ENCODE measurements at places on chromosomes 2 and 18.

GRCh38 chr2:96656540-96656939 is 14.0 kb downstream of the FER1L5 start:
- DNase-seq = no peak

DNA sequence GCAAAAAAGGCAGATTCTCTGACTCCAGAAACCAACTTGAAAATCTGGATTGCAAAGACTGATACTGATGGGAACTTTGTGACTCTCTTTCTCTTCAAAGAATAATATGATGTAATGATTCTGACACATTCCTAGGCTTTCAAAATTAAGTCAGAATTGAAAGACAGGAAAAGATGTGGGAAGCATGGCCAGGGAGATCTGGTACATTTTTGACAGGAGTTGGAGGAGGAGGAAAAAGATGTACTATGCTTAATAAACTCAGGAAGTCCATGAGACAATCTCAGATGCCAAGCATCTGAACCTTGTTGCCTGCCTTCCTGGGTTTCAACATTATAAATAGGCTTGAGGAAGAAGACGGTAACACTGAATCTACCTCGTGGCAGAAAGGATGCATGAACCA is 34.2 kb downstream of the KLF7 start:
- no peak for DNase-seq

GRCh38 chr18:2976218-2977132 is 36.5 kb downstream of the LPIN2 start:
- no peak for DNase-seq

DNA sequence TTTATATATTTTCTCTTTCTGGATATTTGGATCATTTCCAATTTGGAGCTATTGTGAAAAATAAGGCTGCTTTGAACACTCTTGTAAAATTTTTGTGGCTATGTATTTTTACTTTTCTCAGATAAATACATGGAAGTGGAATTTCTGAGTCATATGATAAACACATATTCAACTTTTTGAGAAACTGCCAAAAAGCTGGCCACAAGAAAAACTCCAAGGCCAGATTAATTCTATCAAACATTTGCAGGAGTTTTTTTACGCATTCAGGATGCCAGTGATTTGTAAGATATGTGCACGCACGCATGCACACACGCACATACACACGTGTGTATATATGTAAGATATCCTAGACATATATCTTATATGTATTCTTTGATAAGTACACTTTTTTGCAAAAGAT is 477.5 kb upstream of the SPHKAP start:
- DNase-seq = no peak

GRCh38 chr2:38290332-38290731 is 86.7 kb downstream of the ATL2 start:
- DNase-seq = no peak

- no peak for DNase-seq
These were observed 921.0 kb upstream of the SLC39A10 start for GRCh38 chr2:194735837-194736542.

- DNase-seq = no peak
These were observed 72.0 kb upstream of the ZCCHC2 start for GRCh38 chr18:62450546-62451410.

DNA sequence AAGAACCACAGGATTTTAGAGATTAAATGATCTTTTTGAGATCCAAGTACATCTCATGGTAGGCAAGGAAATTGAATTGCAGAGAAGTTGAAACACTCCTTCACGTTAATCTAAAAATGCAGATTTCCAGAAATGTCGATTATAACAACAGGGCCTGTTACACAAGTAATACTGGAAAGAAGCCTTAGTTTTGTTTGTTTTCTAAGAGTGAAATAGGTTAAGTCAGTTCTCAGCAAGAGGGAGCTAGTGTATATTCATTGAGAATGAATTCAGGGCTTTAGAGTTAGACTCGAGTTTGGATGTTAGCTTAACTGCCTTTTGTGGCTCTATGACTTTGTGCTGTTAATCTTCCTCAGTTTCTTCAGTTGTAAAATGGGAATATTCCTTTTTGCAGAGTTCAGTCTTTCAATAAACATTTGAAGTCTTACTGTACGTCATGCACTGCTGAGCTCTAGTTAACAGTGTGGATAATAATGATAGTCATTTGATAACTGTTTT is 926 bp downstream of the NDUFV2 start:
- DNase-seq = peak; percentile 26

DNA sequence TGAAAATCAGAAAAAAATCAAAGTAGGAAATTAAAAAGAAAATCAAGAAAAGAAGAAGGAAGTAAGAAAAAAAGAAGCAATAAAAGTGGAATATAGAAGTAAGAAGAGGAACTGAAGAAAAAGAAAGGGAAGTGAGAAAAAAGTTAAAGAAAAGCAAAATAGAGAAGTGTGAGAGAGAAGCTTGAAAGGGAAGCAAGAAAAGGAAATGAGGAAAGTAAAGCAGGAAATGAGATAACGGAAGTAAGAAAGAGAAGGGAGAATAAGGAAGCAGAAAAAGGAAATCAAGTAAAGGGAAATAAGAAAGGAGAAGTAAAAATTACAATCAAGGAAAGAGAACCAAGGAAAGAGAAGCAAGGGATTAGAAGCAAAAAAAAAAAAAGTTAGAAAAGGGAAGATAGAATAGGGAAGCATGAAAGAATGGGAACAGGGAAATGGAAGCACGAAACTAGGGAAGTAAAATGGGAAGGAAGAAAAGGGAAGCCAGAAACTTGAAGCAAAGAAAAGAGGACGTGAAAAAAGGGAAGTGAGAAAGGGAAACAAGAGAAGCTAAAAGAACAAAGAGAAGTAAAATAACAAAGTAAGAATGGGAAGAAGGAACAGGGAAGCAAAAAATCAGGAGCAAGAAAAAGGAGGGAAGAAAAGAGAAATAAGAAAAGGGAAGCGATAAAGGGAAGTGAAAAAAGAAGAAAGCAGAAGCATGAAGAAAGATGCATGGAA is 243.3 kb upstream of the NCKAP5 start:
- DNase-seq = no peak

GRCh38 chr2:219248845-219249202 is 3.5 kb downstream of the STK16 start:
- no peak for DNase-seq

DNA sequence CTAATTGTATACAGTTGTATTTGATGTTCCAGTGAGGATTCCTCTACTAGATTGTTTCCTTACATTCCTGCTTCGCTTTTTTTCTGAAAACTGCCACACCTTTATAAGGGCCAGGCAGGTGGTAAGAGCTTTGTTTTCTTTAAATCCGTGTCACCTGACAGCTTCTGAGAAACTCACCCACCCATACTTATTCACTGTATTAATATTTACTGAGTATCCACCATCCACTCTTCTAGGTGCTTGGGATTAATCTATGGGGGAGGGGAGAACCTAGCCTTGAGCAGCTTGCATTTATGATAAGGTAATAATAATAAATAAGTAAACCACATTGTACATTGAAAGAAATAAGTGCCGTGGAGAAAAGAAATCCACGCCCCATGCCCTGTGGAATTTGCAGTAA is 174.7 kb upstream of the AGAP1 start:
- DNase-seq = no peak

DNA sequence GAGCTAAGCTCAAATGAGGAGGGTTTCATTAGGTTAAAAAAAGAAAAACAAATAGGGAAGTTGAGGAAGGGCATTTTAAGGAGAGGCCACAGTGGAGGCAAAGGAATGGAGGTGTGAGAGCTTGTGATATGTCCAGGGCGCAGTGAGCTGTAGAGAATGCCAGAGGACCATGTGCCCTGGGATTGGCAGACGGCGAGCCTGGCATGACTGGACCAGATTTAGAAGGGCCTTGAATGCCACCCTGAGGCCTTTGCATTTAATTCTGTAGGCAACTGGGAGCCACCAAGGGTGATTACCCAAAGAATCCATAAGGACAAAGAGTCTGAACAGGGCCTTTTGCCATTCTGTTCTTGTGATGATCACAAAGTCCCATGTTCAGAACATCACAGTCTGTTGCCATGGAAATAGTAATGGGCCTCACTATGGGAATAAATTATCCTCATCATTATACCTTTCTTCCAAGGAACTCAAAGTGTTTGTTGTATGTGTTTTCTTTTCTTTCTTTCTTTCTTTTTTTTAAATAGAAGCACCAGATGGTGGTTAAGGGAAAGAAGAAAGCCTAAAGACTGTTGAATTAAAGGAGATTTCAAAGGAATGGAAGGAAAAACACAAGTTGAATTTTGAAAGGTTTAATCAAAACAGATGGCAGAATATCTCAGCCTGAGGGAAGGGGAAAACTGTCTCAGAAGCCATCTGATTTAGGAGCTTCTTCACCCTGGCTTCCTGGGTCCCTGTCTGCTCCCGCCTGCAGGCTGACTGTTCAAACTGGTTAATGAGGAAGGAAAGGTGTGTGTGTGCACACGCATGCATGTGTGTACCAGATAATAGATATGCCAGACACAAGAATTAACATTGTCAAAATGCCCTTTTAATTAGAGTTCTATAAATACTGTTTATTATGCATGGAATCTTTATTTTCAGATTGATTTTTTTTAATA is 31.6 kb upstream of the NCOA1 start:
- DNase-seq = no peak

- DNase-seq = no peak
These were observed 16.7 kb upstream of the MRO start for GRCh38 chr18:50836521-50836957.

- DNase-seq = no peak
These were observed 171.3 kb upstream of the OSR1 start for GRCh38 chr2:19529677-19530076.

DNA sequence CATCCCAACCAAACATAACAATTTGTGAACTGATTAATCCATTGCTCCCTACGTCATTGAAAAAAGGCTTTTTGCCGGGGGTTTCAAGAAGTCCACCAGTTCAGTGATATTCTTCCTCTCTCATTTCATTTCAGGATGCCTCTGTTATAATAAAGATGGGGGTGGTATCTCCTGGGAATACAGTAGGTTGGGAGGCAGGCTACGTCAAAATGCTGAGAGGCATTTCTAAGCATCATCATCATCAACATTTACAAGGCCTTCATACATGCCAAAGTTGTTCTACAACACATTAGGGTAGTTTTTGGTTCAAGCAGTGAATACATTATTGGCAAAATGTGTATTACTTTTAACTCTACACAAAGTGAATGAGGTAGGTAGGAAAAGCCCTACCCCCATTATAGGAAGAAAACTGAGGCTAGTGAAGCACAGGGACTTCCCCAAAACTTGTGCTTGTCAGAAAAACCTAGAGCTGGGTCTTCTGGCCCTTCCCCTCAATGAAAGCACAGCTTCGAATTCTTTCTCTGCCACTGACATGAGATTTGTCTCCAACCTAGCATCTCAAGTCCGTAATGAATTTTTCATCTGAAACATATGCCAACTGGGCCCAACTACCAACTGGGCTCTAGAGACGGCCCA is 11.3 kb downstream of the OSR1 start:
- no peak for DNase-seq

DNA sequence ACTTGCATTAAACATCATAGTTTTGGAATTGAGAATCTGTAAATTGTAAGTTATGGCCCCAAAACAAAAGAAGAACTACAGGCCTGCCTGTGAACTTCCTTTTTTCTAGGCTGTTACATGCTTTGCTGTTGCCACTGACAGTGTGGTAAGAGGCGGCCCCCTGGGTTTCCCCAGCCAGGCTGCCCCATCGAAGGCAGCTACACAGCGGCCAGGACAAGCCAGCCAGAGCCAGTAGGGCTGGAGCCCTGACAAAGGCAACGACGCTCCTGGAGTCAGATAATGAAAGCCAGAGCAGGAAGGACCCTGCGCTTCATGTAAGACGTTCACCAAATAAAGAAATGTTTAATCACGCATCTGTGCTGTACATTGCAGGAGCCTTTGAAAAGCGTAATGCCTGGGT is 55.0 kb downstream of the ANKRD44 start:
- peak; percentile 66 for DNase-seq

GRCh38 chr2:61009355-61009754 is 8.2 kb upstream of the PEX13 start:
- no peak for DNase-seq

GRCh38 chr2:11325961-11326676 is 18.3 kb downstream of the ROCK2 start:
- DNase-seq = no peak

DNA sequence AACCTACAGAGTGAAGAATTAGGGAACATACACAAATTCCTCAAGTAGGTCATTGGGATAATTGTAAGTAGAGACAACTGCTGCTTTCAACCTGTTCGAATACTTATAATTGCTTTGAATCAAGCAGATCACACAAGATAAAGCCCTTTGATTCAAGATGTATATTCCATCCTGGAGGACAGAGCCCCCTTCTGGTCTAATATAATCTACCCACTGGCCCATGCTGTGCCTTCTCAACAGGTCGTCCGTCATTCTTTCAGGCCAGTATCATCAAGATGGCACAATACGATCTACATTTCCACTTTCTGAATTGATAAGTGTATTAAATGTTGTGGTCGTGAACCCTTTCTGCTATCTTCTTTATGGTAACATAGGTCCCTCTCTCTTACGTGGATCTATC is 387.0 kb upstream of the CDH19 start:
- DNase-seq = no peak

DNA sequence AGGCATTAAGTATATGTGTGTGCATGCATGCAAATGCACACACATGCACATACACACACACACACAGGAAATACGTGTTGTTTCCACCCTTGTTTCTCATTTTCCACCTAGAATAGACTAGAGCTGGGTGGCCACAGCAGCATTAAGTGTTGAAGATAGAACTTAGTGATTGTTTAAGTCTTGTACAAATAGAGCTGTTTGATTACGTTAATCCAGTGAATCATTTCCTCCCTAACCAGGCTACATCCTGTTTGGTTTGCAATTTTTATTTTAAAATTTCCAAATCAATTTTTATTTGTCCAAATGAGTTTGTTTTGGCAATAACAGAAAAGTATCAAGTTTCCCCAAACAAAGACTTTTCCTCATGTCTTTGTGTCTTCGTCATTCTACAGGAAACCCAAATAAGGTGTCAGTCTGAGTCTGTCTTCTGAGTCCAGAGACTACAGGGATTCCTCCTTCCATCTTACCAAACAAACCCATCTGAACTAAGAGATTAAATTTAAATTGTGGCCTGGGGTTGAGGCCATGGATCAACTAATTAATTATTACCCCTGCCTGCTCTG is 74.6 kb upstream of the GALNT5 start:
- DNase-seq = no peak

DNA sequence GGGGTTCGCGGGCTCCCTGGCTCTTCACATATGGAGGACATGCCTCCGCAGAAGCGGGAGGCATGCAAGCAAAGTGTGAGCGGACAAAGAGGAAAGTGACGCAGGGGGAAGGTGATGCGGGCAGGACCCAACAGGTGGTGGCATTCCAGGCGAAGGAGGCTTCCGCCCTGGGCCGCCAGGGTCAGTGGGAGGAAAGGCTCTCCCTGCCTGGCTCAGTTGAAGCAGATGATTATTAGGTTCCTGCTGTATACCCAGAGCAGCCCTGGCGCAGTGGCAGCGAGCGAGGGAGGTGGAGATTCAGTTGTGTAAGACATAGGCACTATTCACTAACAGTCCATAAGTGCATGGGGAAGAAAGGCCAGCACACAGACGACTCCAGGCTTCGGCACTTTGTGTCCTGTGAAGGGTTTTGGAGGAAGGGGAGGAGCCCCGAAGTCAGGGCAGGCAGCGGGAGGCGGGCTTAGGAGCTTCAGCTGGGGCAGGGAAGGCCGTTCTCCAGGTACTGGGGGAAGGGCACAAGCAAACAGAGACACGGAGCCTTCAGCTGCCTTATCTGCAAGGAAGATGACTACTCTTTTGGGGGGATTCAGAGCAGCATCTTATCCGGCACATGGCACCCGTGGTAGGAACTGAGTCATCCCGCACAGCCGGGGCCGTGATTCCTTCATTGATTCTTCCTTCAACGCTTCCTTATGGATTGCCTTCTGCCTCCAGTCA is 89.8 kb downstream of the TGOLN2 start:
- no peak for DNase-seq
